ENCODE measurements at places on chromosomes 1 and 21.
A peak's percentile ranks its signal among the peaks of the same experiment; 100 is the strongest.

DNA sequence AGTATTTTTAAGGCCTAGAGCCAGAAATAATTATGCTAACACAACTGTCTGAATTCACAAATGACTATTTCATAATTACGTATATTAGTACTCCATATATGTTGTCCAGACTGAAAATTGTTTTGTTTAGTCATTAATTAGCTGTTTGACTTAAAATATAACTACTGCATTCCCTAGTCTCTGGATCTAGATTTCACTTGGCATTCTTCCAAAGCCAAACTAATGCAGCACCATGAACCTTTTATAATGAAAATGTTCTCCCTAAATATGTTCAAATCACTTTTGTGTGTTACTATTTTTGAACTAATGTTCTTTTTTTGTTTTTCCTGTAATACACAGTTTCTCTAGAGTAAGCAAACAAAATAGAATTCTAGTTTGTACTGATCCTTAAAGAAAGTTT is 46.1 kb downstream of the CAMTA1 start:
- no peak for DNase-seq

DNA sequence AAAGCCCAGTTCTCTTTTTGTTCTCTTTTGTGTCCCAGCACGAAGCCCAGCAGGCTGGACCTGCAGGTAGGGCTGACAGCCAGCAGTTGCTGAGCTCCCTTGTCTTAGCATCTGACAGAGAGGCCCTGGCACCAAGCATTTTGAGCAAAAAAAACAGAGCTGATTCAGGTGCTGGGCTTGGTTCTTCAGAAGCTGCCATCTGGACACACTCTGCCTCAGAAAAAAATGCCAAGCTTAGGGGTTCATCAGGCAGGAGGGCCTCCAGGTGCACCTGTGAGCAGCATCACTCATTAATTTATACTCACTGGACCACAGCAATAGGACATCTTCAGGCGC is 167.1 kb upstream of the PLD5 start:
- no peak for DNase-seq

DNA sequence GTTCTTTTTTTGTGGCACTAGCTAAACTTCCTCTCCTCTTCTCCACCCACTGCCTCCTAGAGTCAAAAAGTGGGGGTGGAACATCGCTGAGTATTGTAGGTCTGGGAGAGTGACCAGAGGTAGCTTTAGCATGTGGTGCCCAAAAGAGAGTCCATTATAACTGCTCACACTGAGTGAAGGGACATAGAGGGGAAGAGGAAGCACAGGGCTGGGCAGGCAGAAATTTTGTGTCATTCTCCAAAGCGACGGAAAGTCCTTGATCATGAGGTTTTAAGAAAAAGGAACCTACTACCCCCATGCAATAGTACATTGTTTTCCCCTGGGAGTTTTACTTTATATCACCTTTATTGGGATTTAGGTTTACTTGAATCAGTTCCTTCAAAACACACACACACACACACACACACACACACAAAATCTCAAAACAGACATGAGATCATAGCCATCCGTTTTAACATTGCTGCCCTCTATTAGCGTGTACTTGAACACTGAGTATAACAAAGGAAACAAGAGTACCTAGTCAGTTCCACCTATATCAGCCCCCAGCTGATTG is 4.1 kb downstream of the CD84 start:
- peak; percentile 36 for DNase-seq

GRCh38 chr1:242546849-242547729 is 22.6 kb upstream of the PLD5 start:
- DNase-seq, result no peak

- peak; percentile 77 for DNase-seq
Observed at GRCh38 chr1:7783178-7783711, 846 bp upstream of the PER3 start.

DNA sequence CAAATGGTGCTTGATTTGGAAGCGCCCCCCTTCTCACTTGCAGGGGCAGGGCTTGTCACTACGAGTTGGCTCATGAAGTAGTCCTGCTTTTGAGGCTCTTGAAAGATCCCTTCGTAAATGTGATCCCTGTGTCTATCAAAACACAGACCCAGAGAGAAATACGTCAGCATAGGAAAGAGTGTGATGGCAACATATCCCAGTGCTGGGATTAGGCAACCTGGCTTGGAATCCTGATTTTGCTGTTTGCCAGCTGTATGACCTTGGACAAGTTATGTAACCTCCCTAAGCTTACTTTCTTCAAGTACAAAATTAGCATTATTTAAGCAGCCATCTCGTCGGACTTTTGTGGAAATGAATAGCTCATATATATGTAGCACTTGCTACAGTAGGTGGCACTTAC is 228.4 kb downstream of the ATG4C start:
- DNase-seq, result no peak

DNA sequence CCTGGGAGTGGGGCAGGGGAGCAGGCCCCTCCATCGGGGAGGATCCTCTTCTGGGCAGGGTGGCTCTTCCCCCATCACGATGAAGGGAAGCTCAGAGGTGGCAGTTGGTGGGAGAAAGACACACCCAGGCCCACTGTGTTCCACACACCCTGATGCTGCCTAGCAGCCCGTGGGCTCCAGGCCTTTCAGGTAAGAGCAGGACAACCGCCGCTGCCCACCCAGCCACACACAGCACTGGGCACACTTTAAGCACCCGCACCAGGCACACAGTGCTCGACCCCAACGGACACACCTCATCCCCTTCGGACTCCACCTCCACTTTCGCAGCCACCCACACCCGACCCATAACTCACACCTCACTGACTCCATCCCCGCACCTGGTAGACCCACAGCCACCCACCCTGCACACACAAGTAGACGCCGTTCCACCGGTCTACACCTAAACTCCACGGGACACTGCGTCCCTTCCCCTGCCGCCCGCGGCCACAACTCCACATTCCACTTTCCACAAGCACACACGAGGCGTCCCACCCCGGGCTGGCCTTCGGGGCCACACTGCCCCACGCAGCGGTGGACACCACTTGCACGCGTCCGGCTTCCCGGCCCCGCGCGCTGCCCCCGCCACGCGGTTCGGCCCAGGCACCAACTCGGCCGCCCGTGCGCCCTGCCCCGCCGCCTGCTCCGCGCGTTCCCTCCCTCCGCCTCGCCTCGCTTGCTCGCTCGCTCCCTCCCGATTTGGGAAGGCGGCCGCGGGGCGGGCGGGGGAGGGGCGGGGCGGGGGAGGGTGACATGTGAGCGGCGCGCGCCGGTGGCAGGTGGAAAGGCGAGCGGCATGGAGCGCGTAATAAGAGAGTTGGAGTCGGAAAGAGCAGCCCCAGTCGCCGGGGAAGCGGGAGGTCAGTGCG is at the start of gene KCNQ4:
TSS of gene KCNQ4 (plus strand) at position 787 of the 905 bp plus-strand sequence. CDS start 307 bp downstream, outside the sequence.
- no peak for DNase-seq

GRCh38 chr1:94316836-94317789 is 79.7 kb upstream of the ARHGAP29 start:
- DNase-seq, result no peak

DNA sequence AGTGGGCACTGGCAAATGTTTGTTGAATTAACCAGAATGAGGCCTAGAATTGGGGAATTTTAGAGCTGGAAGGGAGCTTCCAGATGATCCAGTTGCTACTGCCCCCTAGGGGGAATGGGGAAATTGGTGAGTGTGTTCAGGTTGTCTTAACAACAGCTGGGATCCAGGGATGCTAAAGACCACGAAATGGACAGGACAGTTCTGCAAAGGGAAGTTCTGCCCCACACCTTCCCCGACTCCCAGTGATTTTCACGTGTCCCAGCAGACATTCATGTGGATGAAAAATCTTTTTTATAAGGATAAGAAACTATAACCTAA is 33.9 kb downstream of the TRIM62 start:
- no peak for DNase-seq

DNA sequence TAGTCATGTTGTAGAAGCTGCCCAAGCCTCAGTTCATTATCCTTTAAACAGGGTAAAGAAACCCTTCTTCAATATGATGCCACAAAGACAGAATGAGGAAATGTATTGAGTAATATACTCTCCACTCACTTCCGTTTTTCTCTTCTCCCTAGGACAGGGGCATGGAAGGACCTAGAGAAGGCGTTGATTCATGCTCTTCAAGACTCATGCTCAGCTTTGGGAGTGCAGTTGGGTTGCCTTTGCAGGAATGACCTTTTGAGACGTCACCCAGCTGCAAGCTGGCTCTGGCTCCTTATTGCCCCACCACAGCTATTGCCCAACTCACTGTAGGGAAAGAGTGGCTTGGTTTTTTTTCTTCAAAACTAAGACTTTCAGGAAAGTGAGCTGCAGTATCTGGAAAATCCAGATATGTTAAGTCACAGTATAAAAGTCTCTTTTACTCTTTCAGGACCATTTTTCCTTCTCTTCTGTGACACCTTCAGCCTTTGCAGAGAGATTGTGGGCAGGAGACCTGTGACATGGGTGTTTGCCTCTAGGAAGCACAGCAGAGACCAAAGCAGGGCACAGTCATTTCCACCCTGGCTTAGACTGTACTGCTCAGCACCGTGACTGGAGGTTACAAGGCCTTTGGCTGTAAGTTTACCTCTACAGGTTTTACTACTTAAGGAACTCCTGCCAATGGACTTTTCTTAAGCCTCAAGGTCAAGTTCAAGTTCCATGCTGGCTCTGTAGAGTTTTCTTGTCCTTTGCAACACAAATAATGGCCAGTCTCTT is 39.5 kb downstream of the XCL2 start:
- DNase-seq, result no peak

DNA sequence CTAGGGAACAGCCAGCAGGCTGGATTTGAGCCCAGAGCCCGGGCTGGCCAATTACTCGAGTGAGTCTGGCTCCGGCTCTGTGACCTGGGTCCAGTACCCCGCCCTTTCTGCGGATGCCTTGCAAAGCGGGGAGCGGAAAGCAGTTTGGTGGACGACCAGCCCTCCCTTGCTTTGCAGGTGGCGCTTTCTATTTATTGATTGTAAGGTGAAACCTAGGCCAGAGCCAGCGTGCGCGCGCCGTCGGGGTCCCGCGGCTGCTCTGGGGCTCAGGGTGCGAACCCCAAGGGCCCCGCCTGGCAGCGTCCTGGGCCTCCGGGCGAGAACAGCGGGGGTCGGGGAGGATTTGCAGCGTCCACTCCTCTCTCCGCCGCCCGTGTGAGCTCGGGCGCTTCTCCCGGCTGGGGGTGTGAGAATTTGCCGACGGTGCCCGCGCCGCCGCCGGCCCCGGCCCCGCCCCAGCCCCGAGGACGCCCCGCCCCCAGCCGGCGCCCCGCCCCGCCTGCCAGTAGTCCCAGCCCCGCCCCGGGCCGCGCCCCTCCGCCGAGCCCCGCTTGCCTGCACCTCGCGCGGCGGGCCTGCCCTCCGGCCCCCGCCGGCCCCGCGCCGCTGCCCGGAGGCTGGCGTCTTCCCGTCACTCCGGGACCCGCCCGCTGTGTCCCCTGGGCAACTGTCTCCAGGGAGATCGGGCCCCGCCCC is 37.6 kb downstream of the PIK3CD start:
- DNase-seq, result peak; percentile 93

DNA sequence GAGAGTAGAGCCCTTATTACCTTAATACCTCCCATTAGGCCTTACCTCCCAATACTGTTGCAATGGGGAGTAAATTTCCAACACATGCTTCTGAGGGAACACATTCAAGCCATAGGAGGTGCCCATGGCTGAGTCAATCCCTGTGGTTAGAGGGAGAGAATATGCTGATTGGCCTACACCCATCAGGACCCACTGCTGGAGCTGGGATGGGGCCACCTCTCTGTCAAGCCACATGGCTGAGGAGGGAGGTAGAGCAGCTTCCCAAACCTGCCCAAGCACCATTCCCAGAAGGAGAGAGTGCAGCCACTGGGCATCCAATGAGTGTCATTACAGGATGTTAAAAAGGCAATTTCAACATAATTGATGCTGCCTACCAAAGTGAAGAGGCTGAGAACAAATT is 228.1 kb downstream of the C1orf94 start:
- no peak for DNase-seq

GRCh38 chr1:169650551-169650950 is 20.6 kb upstream of the SELP start:
- no peak for DNase-seq

DNA sequence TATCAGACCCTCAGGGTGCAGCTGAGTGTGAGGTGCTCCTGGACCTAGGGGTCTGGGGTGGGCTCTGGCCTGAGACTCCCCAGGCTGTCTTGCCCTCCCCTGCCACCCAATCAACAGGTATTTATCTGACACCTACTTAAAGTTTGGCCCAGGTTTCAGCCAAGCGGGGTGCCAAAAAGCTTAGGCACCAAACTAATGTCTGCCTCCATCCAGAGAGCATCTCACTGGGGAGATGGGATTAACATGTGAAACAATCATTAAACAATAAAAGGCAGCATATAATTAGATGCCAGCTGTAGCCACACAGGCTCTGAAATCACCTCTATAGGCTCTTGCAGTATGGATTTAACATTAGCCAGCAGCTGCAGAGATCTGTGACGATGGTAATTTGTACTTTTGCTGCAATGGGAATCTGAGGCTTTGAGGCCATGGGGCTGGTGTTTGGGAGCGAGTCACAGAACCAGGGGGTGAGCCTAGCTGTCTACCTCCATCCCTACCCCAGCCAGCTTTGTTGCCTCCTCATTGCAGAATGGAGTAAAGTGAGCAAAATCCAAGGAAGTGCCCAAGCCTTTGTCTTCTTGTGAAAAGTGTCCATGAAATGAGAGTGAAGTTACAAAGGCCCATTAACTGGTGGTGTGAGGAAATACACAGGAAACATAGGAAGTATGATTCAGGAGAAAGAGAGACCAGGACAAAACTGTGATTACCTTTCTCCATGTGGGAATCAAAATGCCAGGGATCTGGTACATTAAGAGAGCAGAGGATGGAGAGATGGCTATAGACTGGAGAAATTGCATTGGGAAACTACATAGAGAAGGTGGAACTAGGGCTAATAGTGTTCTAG is 36.1 kb downstream of the EIF2D start:
- DNase-seq, result no peak

- DNase-seq, result no peak
Observed at GRCh38 chr1:89990976-89991831, 3.7 kb upstream of the ZNF326 start.

- no peak for DNase-seq
Observed at GRCh38 chr1:64031236-64031635, 172.2 kb upstream of the UBE2U start.

GRCh38 chr1:28309702-28310101 is 19.1 kb upstream of the MED18 start:
- DNase-seq, result no peak

GRCh38 chr1:205199090-205199930 is 12.2 kb downstream of the DSTYK start:
- DNase-seq, result no peak

GRCh38 chr1:183155939-183156338 is 30.1 kb upstream of the LAMC2 start:
- no peak for DNase-seq

DNA sequence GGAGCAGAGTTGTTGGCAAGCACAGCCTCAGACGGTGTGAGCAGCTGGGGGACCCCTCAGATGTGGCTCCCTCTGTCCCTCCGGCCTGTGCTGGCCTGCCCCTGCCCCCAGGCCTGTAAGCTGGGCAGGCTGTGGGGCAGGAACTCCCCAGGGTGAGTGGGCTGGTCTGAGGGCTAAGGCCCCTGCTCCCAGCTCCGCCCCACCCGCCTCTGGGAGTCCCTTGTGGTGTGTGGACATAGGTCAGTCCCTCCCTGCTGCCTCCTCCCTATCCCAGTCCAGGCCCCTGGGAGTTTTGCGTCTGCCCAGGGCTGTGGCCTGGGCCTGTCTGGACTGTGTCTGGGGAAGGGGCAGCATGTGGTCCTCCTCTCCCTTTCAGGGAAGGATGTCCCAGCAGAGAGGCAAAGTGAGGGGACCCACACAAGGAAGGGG is 3.6 kb upstream of the VWA1 start:
- DNase-seq, result no peak

GRCh38 chr21:17436626-17437111 is 76.2 kb upstream of the CXADR start:
- DNase-seq, result no peak

- no peak for DNase-seq
Observed at GRCh38 chr21:34143685-34144182, 70.4 kb downstream of the MRPS6 start.

- peak; percentile 59 for DNase-seq
Observed at GRCh38 chr1:40185951-40186864, 25.0 kb downstream of the RLF start.
